Suppressor macrophage treated with lipopolysaccharide for 4 hours (primary cell): ENCODE measurements at places on chromosomes 11 and 22.

- peak; percentile 55 for DNase-seq
Measured at GRCh38 chr22:23984430-23984829, 4.5 kb downstream of the GSTT2 start.

- DNase-seq = no peak
Measured at GRCh38 chr11:68418648-68419047, 41.9 kb upstream of the PPP6R3 start.

GRCh38 chr11:120509346-120510053 lies 2.0 kb upstream of the GRIK4 start:
- DNase-seq = no peak

DNA sequence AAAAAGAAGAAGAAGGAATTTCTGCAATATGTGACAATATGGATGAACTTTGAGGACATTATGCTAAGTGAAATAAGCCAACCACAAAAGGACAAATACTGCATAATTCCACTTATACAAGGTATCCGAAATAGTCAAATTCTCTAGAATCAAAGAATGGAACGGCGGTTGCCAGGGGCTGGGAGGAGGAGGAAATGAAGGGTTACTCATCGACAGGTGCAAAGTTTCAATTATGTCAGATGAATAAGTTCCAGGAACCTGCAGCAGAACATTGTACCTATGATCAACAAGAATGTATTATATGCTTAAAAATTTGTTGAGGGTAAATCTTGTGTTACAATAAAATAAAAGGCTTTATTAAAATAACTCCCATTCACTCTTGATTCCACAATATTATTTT lies 49.0 kb downstream of the SC5D start:
- DNase-seq = no peak

DNA sequence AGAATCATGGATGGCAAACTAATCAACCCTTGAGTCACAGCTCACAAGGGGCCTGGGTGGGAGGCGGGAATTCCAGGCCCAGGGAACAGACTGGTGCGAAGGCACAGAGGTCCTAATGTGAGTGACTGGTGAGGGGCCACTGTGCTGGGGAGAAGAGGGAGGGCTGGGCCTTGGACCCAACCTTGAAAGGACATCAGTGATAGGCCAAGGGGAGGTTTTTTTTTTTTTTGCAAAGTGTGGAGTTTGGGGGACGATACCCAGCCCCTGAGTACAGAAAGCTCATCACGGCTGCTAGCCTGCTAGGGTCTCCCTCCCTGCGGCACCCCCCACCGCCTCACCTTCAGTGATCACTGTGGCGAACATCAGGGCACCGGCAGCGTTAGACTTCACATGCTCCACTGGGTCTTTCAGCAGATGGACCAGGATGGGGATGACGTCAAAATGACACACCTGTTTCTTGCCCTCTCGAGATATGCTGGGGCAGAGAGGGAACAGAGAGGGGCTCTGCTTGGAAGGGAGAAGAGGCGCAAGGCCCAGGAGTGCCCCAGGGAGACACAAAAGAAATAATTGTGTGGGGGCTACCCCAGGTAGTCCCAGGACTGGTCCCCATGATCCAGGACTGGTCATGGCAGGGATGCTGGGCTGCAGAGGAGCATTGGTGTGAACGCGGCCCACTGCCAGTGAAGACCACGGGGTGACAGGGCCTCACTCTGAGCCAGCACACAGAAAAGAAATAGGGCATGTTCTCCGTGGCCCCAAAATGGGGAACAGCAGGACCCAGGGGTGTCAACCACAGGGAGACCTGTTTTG lies 8.6 kb upstream of the GNAZ start:
- DNase-seq = no peak

DNA sequence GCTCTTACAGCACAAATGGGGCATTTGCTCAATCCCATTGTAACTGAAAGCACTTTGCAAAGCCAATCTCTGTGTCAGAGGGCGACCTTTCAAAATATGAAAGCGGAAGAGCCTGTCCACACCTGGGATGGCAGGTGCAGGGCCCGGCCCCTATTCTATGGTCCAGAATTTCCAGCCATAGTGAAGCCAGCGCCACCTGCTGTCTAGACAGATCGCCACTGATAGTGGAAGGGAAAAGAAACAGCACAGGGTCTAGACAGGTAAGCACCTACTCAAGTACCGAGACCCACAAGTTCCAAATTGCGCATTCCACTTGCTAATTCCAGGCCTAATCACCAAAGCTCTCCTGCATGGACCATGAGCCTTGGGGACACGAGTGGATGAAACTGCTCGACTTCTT lies 141.4 kb downstream of the NTM start:
- DNase-seq = peak; percentile 16

DNA sequence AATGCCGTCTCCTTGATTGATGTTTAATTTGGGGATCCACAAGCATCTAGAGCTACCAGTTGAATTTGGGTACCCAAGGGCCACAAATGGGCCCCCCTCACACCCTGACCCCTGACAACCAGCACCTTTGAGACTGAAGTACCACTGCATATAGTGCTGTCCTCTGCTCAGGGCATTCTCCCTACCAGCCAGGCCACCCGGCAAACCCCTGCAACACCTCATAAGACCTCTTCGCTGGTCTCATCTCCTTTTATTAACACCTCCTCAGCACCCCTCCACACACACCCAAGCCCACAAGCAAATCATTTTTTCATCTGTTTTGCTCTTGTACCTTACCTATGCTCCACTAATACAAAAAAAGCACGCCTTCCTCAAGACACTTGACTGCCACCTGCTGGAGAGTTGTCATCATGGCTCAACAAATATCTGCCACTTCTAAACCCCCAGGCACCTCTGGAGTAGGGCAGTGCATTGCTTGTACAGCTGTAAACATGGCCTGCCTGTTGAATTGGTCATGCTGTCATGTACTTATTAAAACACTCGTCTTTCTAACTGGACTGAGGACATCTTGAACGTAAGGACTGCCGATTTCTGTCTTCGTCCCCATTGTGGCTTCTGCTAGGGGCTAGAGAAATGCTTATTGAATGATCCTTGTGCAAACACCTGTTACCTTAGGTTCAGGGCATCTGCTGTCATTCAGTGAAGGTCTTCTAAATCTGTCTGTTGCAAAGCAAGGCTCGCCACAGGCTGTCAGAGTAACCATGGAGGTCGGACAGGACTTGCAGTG lies 66.5 kb downstream of the BMAL1 start:
- peak; percentile 77 for DNase-seq

DNA sequence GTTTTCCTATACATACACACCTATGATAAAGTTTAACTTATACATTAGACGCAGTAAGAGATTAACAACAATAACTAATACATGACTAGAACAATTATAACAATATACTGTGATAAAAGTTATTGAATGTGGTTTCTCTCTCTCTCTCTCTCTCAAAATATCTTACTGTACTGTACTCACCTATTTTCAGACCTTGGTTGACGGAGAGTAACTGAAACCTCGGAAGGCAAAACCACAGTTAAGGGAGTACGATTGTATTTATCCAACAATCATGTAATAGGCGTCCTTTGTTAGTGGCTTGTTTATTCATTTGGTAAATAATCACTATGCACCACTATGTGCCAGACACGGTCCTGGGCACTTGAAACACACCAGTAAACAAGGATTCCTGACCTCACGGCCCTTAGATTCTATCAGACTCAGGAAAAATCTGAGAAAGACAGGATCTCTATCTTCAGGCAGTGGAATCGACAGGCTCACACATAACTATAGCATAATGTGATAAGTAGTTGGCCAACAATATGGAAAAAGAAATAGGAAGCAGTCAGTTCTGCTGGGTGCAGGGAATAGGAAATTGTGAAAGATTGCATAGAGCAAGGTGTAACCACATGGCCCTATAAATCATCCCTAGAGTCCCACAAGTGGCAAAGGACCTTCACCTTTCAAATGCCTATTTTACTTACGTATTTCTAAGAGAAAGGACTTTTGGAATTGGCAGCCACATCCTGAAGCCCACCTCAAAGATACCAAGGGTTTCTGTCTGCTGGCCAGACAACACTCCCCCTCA lies 12.0 kb downstream of the ETS1 start:
- peak; percentile 33 for DNase-seq

- DNase-seq = no peak
Measured at GRCh38 chr11:76410851-76411357, 29.8 kb downstream of the GVQW3 start.

GRCh38 chr22:39275814-39276439 lies 31.1 kb upstream of the PDGFB start:
- no peak for DNase-seq

DNA sequence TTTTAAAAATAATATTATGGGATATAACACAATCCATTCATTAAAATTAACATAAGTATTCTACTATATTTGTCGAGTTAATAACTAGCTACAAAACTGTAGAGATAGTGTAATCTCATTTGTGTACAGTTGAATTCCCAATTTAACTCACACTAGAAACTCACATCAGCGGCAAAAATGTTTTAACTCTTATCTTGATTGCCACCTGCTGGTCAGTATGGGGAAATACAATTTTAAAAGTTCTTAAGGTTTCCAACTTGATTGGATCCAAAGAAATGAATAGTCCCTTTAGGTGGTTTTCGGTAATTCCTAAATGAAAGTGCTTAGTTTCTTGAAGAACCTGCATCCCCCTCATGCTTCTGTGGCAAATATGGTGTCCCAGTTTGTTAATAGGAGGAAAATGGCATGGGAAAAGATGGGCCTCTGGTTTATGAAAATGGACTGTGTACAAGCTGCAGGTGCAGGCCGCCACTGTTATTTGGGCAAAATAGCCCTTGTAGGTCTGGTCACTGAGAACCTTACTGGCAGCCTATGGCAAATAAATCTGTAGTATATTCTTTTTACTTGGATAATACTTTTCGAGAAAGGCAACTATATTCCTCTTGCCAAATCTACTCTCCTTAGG lies 33.7 kb upstream of the SLC17A6 start:
- peak; percentile 63 for DNase-seq

DNA sequence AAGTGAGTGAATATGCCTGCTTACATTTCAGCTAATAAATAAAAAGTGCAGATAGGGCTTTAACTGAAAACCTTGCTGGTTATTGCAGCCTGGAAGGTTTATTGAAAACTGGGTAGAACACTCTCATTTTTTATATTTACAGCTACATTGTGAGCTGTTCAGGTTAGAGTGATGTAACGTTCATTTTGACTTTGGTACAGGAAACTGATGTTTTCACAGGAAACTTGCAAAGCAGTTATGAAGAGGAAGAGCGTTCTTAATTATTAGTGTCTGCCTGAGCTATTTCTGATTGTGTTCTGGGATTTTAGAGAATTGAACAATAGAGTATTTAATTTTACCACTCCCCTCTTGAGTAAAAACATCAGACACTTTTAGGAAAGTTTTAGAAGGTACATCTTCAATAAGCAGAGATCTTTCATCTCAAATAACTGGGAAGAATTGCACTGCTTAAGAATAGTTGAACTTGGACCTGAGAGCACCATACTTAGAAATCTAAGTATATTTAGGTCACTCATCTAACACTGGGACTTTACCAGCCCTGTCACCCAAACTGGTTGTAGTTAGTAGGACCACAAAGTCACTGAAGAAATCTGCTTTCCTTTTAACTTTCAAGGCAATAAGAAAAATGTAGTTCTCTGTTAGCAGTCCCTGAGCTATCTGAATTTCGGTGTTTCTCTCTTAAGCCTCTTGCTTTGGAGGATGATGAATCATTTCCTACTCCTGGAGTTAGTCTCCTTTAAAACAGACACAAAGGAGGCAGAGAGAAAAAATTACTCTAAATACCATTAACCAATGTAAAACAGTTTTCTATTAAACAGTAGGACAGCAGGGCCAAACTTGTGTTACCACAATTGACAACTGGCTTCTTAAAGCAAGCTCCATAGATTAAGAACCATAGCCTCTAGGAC lies 128.6 kb upstream of the DDI1 start:
- peak; percentile 10 for DNase-seq

- DNase-seq = no peak
Measured at GRCh38 chr11:44944181-44944852, 6.4 kb downstream of the TP53I11 start.

DNA sequence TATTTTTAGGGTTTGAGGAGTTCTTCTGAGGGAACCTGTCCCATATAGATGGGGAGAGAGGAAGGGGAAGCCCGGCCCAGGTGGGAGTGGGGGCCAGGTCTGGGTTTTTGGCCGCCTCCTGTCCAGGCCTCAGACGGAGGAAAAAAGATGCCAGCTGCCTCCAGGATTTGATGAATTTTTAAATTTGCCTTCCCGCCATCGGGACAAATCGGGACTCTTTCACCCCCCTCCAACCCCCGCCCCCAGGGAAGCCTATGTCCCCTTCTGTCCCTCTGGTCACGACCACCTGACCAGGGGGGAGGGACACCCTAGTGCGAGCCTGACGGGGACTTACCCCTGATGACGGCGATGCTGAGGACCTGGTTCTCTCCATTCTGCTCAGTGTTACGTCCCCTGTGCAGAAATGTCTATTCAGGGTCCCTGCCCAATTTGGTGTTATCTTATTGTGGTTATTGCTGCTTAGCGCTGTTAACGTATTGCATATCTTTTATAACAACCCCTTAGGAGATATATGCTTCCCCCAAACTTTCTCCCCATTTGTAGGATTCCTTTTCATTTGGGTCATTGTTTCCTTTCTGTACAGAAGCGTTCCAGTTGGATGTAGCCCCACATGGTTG lies 115.9 kb upstream of the GRK3 start:
- peak; percentile 46 for DNase-seq

DNA sequence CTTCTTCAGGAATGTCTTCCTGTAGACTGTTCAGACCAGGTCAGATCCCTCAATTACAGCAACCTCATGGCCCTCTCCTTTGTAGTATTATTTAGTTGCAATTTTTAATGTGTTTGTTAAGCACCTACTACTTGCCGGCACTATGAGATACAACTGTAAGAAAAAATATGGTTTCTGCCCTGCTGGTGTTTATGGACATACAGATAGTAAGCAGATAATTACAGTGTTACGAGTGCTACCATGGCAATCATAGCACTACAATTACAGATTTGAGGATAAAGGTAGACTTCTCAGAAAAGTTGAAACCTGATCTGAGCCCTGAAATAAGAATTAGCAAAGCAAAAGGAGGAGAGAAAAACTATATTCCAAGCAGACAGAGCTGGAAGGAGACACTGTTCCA lies 2.8 kb downstream of the LRRC51 start:
- DNase-seq = no peak

- DNase-seq = no peak
Measured at GRCh38 chr11:23727794-23728193, 769.1 kb upstream of the LUZP2 start.

- no peak for DNase-seq
Measured at GRCh38 chr22:38802671-38803121, 8.8 kb upstream of the DNAL4 start.

DNA sequence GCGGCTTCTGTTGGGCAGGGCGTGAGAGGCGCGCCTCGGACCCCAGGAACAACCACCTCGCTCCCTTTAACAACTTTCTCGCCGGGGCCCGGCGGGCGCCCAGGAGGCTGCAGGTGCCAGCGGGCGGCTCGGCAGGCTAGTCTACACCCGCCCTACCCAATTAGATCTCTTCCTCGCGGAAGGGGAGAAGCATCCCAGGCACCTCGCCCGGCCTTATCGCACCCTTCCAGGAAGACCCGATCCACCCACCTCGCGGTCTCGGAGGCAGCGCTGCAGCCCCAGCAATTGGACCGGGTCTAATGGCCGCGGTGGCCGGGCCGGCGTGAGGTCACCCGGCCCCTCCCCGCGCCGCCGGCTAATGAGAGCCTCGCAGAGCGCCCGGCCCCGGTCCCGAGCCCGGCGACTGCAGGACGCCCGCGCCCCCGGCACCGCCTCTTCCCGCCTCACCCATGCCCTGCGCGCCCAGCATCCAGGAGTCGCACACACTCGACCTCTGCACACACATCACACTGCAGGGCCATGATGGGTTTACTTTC lies at the start of gene PLAAT3:
Gene PLAAT3, minus strand, starts transcription at position 298 of the 536 bp plus-strand sequence. CDS start 419 bp downstream, outside the sequence.
- DNase-seq = peak; percentile 33
